ENCODE measurements at places on chromosomes 12 and 14.
A peak's percentile ranks its signal among the peaks of the same experiment; 100 is the strongest.

GRCh38 chr12:93098077-93098476 lies 169.0 kb upstream of the EEA1 start:
- DNase-seq, result peak; percentile 62

- no peak for DNase-seq
Measured at GRCh38 chr14:37596790-37597472, 1.5 kb downstream of the TTC6 start.

GRCh38 chr14:70753518-70753953 lies 55.8 kb downstream of the MAP3K9 start:
- no peak for DNase-seq

DNA sequence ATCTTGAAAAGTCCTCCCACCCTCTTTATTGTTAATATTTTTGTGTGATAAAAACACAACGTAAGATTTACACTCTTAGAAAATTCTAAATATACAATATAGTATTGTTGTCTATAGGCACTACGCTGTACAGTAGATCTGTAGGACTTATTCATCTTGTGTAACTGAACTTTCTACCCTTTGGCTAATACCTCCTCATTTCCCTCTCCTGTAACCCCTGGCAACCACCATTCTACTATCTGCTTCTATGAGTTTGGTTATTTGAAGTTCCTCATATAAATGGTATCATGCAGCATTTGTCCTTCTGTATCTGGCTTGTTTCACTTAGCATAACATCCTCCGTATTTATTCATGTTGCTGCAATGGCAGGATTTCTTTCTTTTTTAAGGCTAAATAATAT lies 5.2 kb upstream of the CLEC9A start:
- no peak for DNase-seq

DNA sequence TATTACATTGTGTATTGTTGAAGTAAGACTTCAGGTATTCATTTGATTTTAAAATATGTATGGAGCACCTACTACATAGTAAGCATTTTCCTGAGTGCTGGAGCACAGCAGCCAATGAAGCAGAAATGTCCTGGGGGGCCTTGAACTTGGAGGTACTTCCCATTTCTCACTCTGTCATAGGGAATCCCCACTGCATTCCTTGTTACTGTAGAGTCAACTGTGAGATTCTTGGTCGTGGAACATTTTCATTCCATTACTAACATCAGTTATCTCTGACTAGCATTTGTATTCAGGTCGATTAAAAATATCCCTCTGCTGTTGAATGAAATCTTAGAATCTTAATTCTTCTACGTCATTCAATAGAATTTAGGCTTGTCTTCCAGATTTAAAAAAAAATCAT lies 66.7 kb downstream of the PDE3A start:
- no peak for DNase-seq

GRCh38 chr12:133204264-133204603 lies 22.9 kb downstream of the ZNF268 start:
- DNase-seq, result no peak

DNA sequence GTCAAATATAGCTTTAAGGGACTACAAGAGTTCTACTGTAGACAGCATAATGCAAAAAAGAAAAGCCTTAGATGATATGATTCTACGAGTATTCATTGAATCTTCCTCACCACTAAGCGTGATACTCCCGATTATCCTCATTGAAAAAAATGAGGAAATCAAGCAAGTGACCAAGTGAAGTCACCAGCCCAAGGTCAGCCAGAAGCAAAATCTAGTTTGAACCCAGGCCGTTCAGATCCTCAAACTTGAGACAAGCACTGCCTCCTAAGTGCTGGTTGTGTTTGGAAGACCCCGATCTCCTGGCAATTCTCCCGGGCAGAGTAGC lies 845 bp downstream of the GIT2 start:
- DNase-seq, result no peak

GRCh38 chr12:122107261-122107660 lies 28.7 kb downstream of the MLXIP start:
- DNase-seq, result no peak

DNA sequence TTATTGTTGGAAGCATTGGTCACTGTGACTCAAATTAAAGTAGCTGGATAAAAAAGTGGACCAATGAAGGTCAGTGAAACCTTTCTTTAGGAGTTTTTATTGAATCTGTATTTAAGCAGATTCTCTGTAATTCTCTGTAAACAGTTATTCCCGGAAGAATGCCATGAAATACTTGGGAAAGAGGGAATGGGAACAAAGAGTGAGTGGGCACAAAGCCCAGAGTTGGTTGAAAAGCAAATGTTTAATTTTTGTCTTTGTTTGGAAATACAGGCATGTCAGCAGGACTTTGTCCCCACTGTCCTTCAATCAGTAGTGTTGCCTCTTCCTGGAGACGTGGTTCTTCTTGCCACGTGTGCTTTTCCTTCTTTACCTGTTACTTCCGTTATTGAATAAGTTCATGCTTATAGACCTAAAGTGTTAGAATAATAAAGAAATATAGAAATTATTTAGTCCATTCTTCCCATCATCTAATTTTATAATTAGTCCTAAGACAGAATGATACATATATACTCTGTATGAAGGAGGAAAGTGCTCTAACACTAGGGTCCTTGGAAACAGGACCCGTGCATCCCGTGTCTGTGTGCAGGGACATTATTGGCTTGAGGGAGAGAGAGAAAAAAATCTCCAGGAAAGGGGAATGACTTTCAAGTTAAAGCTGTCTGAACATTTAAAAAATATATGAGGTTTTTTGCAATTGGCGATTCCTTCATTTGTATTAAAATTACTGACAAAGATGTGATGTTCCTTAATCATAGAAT lies 2.0 kb upstream of the ANG start:
- no peak for DNase-seq

GRCh38 chr14:68440820-68441219 lies 352.0 kb downstream of the ZFP36L1 start:
- DNase-seq, result no peak

GRCh38 chr14:48096897-48097296 lies 421.5 kb upstream of the MDGA2 start:
- no peak for DNase-seq

GRCh38 chr12:52183544-52183910 lies 8.3 kb downstream of the KRT80 start:
- no peak for DNase-seq

- no peak for DNase-seq
Measured at GRCh38 chr12:90618586-90618985, 336.4 kb downstream of the CCER1 start.

- no peak for DNase-seq
Measured at GRCh38 chr12:104454997-104455396, 1.8 kb upstream of the CHST11 start.

GRCh38 chr14:67140556-67140955 lies 48.7 kb upstream of the GARIN2 start:
- DNase-seq, result no peak

- no peak for DNase-seq
Measured at GRCh38 chr12:104560881-104561280, 104.1 kb downstream of the CHST11 start.

GRCh38 chr12:51238037-51238509 lies 553 bp upstream of the DAZAP2 start:
- DNase-seq, result peak; percentile 21

DNA sequence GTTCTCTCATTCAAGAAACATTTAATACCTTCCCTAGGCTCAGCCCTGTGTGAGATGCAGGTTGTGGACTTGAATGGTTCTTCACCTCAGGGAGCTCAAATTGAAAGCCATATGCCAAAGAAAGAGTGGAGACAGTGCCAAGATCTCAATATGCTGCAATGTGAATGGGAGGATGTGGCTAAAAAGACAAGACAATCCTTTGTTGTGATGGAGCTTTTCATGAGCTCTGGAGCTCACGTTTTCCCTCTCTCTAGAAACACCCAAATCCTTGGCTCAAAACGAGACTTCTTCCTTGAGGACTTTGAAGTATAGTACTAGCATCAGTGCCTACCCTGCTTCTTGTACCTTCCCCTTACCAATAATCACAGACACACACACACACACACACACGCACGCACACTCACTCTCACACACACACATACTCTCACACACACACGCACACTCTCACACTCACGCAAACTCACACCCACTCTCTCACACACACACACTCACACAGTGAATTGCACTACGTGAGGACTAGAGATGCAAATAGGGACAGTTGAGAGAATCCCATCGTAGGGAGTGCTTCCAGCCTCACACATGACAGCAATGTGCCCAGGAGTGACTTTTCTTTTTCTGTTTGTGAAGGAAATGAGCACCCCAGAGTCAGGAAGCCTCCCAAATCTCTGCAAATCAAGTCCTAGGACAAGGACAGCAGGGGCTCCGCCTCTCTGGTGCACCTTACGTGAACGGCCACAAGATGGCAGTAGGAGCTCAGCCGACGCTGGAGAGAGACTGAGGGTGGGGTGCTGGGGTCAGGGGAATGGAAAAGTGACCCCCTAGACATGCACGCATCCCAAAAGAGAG lies 231.4 kb downstream of the PCNX1 start:
- peak; percentile 35 for DNase-seq

DNA sequence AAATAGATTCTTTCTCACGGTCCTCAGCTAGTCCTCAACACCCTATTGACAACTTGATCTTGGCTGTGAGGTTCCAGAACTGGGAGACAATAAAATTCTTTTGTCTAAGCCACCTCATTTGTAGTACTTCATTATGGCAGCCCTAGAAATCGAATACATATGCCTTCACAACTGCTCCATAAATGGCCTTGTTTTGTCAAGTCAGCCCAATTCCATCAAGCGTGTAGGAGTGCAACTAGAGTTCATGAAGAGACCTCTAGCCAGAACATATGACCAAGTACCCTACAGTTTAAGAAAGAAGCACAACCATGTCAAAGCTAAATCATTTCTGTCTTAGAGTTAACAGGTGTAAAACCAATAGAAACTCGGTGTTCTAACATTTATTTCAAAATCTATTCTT lies 45.0 kb upstream of the PLEKHA5 start:
- no peak for DNase-seq

DNA sequence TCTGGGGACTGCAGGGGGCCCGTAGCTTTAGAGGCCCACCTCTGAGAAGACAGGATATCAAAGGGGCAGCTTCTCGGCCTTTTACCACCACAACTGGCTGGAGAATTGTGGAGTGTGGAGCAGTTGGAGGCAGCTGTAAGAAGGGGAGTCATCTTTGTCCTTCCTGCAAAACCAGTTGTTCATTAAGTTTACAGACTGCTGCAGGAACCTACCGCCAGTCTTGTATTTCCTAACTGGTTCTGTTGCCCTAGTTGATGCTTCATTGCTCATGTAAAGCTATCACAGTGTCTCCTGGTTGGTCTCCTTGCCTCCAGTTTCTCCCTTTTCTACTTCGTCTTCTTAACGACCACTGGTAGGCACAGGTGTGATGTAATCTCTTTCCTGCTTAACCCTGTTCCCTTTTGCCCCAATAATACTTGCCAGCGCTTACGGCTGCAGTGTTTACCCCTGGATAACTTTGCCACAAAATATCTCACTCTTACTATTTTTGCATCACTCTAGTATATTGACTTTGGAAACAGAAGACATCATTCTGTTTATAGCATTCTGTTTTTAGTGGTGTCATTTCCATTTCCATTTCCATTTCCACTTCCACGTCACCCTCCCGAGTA lies 11.9 kb downstream of the ESPL1 start:
- no peak for DNase-seq

DNA sequence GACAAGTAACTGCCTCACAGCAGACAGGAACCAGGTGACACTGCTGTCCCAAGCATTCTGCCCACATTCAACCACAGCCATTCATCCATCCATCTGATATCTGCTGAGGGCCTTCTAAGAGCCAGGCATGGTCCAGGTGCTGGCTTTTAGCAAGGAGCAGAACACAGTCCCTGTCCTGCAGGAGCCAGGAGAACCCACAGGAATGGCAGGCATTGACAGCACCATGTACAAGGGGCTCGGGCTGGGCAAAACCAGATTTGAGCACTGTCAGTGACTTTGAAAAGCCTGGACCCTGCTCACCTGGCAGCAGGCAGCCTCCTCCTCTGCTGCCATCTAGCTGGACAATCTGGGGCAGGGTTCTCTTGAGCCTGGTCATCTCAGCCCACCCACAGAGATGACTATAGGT lies 137.0 kb downstream of the ZFP36L1 start:
- DNase-seq, result no peak

- DNase-seq, result no peak
Measured at GRCh38 chr12:53695152-53696145, 19.6 kb upstream of the ATP5MC2 start.

DNA sequence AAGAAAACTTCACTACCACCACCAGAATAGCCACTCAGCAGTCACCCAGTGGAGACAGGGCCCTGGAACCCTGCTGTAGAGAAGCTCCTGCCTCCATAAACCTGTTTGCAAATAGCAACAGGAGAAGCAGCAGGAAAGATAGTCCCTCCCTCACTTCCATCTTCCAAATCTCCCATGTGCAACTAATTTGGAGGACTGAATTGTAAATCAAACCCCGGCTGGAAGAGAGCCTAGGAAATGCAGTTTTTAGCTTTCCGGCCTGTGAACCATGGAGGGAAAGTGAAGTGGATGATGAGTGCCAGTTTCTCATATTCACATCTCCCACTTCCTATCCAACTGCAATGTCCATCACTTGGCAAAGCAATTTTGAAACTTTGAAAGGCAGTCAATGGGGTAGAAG lies 167.2 kb upstream of the FRMD6 start:
- no peak for DNase-seq

GRCh38 chr12:70698345-70698744 lies 61.1 kb upstream of the PTPRB start:
- DNase-seq, result no peak

GRCh38 chr12:71708658-71709057 lies 22.8 kb downstream of the TMEM19 start:
- DNase-seq, result no peak

GRCh38 chr12:52515927-52516831 lies 4.0 kb downstream of the KRT5 start:
- DNase-seq, result no peak

- no peak for DNase-seq
Measured at GRCh38 chr12:22598763-22599161, 26.2 kb upstream of the ETNK1 start.

Measured in CD4-positive, alpha-beta T cell treated with Interleukin-4 for 4 hours (primary cell).